Activated CD8-positive, alpha-beta memory T cell treated with anti-CD3 and anti-CD28 coated beads for 4 hours (primary cell): ENCODE measurements at places on chromosomes 4 and X.

- DNase-seq = no peak
Observed at GRCh38 chrX:1108501-1109445, 103.7 kb downstream of the CRLF2 start.

DNA sequence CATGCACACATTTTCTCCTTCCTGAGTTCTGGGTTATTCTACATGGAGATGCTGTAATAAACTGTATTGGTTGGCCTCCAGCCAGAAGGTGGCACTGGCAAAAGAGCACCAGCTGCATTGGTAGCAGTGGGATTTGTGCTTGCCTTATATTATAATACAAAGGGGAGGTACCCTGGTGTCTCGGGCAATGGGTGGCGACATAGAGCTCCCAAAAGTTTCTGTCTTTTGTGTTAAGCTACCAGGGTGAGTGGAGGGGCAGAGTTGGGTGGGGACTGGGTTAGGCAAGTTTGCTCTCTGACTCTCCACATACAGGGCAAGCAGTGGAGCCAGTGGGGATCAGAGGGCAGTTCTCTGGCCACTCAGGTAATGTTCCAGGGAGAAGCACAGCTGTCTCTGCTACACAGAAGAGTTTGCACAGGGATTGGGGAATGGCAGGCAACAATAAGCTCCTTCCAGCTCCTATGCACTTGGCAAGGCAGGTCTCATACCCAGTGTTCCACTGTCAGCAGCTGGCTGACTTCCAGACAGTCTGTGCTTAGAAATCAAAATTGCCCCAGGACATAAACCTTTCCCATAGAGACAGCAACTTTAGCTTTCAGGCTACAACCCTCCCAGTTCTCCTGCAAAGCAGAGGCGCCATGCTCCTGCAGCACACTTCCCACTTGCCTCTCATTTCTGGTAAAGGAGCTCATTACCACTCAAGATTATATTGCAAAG lies 463.9 kb upstream of the PCDH7 start:
- no peak for DNase-seq

GRCh38 chr4:74173321-74173720 lies 15.4 kb downstream of the MTHFD2L start:
- DNase-seq = no peak

- DNase-seq = no peak
Observed at GRCh38 chrX:19377799-19378198, 34.1 kb downstream of the PDHA1 start.

DNA sequence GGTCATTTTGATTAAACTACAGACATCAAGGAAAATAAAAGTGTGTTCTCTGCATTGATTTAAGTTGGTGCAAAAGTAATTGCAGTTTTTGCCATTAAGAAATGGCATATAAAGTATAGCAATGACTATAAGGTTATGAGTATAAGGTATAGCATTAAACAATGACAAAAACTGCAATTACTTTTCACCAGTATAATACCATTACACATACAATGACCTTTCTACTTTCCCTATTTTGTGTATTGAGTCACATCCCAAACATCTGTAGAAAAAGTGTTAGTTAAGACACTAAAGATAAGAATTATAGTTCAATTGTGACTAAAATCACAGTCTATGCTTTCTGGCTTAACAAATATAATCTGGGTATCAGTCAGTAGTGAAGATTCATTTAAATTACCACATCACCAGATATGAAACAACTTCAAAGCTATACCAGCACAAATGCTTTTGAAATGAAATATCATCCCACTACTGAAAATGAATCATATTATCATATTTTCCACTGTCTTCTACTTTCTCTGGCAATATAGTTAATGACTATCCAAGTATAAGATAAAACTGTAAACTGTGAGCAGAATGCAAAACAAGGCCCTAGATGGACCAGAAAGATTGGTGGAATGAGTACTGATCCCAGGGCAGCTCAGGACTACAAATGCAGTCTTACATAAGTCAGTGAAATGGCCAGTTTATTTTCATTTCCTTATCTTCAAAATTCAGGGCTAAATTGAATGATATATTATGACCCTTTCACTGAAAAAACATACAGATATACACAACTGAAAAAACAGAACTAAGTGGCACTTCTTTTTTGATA lies 241.1 kb downstream of the ANTXR2 start:
- DNase-seq = no peak

- no peak for DNase-seq
Observed at GRCh38 chr4:15479913-15480185, 10.2 kb downstream of the CC2D2A start.

DNA sequence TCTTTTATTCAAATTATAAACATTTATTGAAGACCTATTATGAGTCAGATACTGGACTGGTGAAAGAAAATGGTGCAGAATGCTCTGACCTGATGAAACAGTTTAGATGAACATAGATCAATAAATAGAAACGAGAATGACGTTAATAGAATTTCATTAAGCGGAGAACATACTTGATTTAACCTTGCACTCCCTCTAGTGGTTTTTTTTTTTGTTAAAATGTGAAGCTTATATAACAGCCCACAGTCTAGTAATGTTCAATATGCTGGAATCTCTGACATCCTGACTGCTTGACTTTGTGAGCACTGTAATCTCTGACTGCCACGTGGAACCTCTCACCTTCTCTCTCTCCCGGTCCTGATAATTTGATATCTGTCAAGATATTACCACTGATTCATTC lies 32.3 kb downstream of the HDAC8 start:
- DNase-seq = no peak

GRCh38 chrX:48475296-48475695 lies 703 bp upstream of the FTSJ1 start:
- no peak for DNase-seq

- DNase-seq = no peak
Observed at GRCh38 chrX:123835661-123836371, 24.0 kb upstream of the XIAP start.

DNA sequence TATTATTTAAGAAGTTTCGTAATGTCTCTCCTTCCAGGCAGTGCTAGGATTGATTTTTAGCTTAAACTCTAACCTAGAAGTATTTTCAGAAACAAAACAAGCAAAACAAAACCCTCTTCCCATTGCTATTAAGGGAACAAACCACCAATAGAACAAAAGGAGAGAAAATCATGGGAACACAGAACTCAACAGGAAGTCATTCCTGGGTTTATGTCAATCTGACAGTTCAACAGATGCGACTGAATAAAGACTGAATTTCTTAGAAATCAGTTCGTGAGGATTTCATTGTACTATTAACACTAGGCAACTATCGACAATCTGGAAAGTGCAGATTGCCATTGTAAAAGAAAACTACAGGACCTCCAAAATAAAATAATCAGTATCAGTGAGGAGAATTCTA lies 229.1 kb upstream of the SMIM31 start:
- DNase-seq = no peak

GRCh38 chrX:139875841-139876240 lies 57.0 kb downstream of the ATP11C start:
- DNase-seq = no peak

DNA sequence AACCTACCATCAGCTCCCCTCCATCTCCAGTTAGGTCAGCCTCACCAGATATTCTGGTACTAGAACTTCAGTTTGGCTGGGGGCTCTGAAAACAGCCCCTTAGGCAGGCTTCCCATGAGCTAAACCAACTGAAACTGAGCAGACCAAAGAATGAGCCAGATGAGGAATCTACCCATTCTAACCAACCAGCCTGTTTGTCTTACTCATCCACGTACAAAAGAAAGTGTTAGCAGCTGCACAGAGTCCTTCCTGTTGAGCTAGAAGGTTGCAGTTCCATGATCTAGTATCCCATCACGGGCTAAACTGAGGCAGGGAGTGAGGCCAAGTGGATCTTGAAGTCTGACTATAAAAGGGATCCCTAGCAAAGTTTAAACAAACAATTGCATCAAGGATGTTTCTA lies 17.5 kb downstream of the MAGEA9B start:
- DNase-seq = no peak

DNA sequence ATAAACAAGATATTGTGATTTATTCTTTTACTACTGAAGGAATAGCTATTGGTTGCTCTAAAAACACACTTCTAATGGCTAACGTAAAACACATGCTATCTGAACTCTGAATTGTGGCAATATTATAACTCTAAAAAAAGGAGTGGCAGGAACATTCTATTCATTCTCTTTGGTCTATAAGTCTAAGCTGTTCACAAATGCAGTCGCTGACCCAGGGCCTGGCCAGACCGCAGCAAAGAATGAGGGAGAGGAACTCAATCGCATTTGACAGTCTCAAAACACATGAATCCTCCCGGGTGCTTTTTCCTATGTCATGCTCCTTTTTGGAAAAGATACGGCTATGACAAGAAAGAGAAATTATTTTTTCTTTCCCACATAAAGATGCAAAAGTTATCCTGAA lies 651.6 kb upstream of the PITX2 start:
- DNase-seq = no peak

GRCh38 chr4:182871616-182872015 lies 45.6 kb downstream of the DCTD start:
- DNase-seq = no peak
